ENCODE measurements at places on chromosomes 12 and 14. TPM values are rescaled to one million over a fixed set of nuclear protein-coding genes. Genes with fewer than 3 reads are reported as not detected.

DNA sequence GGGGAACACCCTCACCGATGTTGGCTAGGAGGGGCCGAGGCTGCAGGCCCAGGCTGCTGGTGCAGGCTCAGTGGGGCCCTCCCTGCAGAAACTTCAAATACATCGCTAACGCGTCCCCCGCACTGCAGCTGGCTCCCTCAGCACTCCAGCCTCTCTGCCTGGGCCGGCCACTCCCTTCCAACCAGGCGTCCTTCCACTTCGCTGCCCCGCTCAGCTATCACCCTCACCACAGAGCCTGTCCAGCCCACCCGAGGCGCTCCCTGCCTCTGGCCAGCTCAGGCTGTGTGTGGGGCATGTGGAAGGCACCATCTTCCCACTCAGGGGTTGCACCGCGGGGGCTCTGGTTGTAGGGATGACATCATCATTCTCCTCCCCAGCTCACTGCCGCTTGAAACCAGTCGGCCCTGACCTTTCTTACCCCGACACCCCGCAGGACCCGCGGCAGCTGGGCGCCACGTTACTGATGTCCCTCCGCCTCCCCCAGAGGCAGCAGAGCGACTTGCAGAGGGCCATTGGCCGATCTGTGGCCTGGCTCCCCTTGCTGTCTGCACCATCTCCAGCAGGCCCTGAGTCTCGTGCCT, 199.9 kb upstream of the RTL1 start:
- DNase-seq: peak; percentile 6

The CEP170B gene
- total RNA-seq: 19.4 TPM

The TTC9 gene
- total RNA-seq: under 0.01 TPM

GRCh38 chr12:106246891-106247673, 738 bp downstream of the CKAP4 start:
- DNase-seq: peak; percentile 78

GRCh38 chr12:30953951-30954751, 27.6 kb downstream of the TSPAN11 start:
- no peak for DNase-seq

The C12orf75 gene
- 302 TPM for total RNA-seq

The ESPL1 gene
- total RNA-seq: 4.8 TPM

DNA sequence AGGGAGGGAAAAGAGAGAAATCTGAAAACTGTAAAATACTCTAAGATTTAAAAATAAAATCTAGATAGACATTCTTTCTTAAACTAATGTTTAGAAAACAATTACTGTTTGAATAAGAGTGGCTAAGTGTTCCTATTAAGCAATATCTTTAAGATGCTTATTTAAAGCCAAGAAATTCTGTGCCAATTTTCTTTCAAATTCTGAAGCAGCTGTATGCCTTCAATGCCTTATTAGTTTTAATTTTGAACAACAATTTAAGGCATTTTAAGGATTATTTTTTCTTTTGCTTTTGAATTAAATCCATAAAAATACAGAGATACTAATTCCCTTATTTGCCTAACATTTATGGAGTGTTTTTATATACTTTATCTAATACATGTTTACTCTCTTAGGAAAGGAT, 50.3 kb upstream of the KITLG start:
- no peak for DNase-seq

GRCh38 chr12:6700646-6701051, at the start of gene PIANP:
TSS of gene PIANP (minus strand) at chr12:6700815. CDS start at chr12:6698061, 2,754 bp downstream.
- DNase-seq: peak; percentile 20

GRCh38 chr12:53700567-53700966, 24.7 kb upstream of the ATP5MC2 start:
- no peak for DNase-seq

DNA sequence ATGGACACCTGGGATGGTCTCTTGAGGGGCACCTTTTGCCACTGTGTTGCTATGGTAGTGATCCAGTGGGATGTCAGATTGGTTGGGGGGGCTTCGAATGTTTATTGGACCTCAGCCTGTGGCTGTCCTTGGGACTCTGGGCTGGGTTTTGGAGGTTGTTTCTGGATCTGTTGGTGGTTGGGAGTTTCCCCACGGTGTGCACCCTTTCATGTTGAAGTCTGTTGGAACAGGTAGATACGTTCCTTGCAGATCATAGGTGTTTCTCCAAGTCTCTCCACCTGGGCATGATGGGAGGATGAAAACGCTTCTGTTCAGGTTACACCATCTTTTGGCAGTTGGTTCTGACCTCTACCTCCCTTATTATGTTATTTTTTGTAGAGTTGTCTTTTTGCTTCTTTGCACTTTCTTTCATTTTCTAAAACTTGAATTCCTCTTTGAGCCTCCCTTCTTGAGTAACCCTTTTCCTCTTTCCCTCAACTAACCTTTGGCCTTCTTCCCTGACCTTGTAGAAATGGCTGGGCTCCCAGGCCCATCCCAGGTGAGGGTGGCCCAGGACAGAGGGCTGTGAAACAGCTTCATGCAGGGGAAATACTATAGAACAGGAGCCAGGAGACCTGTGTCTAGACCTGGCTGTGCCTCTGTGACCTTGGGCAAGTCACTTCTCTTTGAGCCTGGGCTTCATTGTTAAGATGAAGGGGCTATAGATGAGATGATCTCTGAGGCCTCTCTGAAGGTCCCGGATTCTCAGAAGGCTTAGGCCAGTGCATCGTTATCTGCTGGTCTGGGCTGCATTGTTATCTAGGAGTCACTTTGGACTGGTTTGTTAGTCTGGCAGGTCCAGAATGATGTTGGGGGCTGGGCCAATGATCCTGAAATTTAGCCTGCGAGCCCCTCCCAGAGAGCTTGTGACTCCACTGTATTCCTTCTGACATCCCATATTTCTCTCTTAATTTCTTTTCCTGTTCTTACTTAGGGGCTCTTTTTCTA, 2.0 kb downstream of the ATN1 start:
- no peak for DNase-seq

The ST8SIA1 gene
- total RNA-seq: 1.3 TPM

GRCh38 chr14:80239631-80240030, 28.3 kb upstream of the DIO2 start:
- DNase-seq: no peak

GRCh38 chr12:99573980-99574379, 73.6 kb upstream of the GARIN6 start:
- DNase-seq: no peak

DNA sequence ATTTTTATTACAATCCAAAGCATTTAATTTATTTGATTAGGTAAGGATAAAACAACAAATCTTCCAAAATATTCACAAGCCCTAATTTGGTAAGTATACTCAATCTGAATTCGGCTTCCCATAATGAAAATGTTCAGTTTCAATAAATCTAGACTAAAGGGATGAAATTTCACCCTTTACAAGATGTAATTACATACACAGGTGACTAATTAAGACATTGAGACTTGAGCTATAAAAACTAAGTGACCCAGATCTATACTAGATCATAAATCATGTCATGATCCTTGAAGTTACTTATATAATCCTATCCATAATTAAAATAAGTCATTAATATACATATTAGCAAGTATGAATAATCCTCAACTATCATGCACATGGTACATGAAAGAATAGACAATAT, 36.6 kb downstream of the LRP6 start:
- DNase-seq: no peak

DNA sequence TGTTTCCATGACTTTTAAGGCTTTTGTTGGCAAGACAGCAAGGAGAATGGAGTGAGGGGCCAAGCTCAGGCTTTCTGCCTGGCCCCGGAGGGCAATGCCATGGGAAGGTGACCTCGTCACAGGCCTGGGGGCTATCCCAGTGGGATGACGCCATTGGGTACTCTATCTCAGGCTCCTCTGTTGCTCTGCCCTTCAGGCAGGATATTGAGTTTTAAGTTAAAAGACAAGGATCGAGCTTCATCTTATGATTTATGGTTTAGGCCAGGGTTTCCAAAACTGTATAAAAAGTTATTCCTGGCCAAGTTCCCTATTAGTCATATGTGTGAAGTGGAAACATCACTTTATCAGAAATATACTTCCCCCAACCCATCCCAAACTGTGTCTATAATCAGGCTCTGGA, 127.7 kb downstream of the ZFP36L1 start:
- peak; percentile 65 for DNase-seq

DNA sequence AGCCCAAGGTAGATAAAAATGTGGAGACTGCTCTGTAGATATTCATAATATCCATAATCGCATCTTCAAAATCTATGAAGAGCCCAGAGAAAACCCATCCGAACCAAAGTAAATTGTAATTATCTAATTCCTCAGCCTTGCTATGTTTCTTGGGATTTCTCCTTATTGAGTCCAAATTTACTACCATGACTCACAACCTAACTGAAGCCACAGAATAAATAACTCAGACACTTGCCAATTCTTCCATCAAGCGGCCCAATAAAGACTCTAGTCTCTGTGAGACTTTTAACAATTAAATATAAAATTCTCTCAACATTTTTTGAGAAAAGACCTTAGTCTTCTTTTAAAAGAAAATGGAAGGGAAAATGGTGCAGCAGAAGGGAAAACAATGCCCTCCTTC, 409.8 kb downstream of the DAD1 start:
- no peak for DNase-seq

DNA sequence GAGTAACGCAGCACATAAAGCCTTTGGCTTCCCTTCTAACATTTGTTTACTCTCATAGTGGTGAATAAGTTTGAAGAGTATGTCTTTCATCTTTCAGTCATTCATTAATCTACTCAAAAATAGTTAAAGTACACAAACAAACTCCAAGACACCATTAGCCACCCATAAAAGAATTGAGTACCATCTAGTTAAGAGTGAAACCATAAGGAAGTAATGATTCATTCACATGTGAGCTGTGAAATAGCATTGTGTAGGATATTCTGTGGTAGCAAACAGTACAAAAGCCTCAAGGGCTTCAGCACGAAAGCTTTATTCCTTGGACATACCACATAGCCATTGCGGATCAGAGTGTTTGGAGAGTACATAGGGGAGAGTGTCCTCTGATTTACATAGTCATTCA, 13.9 kb downstream of the SYT1 start:
- DNase-seq: no peak

- DNase-seq: peak; percentile 2
Observed at GRCh38 chr12:126182619-126183236, 1117.5 kb downstream of the AACS start.

The PLCZ1 gene
- not detected for total RNA-seq

The NELL2 gene
- total RNA-seq: not detected

DNA sequence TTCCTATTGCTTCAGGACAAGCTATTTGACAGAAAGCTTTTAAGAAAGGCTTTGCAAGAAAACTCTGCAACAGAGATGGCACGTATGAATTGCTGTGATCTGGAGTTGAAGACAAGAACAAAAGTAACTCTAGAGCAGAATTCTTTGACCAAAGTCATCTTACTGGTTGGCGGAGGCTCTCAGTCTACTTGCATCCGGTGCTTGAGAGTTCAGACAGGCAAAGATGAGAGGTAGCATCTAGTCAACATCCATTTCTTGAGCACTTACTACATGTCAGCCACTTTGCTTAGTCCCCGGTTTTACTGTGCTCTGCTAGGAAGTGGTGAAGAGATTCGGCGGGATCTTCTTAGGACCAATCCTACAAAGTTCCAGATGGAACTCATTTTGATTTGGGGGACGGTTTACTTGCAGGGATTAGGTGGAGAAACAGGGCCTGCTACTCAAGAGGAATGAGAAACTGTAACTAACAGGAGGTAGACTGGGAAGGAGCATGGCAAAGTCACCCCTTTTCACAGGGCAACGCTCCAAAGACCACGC, 404 bp upstream of the CCDC91 start:
- no peak for DNase-seq

DNA sequence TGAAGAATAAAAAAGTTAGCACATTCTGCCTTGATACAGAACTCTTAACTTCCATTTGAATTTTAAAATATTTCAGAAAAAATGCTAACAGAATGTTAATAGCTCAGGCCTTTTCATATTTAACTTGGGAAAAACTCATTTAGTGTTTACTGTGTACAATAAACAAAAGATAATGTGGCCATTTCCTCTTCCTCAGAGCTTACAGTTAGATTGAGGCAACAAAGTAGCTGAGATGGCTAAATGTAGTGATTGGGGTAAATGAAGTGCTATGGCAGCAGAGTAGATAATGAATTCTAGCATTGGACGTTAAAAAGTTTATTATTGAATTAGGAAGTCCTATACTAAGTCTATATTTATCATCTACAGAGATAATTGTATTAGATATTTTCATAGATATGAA, 12.7 kb downstream of the CPSF2 start:
- DNase-seq: no peak

- DNase-seq: no peak
Observed at GRCh38 chr12:1845886-1846285, 25.5 kb downstream of the LRTM2 start.

The SLC25A21 gene
- 0.97 TPM for total RNA-seq

- DNase-seq: peak; percentile 10
Observed at GRCh38 chr14:23399591-23399990, 8.5 kb downstream of the MYH6 start.

The ASCL1 gene
- total RNA-seq: not detected

DNA sequence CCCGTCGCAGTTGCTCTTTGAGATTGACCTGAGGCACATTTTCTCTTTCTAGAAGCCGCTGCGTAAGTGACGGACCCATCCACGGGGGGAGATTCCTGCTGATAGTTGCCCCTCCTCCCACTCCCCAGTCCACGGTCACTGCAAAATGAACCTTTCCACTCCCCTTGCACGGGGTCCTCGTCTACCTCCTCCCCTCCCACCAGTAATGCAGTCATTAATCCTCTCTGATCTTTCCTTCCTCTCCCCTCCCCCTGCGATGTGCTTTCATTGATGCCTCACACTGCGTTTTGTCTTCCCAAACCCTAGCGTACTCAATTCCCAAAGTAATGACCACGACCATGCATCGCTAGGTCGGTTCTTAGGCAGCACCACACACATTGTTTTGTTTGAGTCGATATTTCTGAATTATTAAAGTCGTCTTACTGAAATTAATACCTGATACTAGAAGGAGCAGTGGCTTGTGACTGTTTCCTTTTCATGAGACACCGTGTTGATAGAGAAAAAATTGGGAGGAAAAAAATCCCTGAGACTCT, 857 bp downstream of the ETNK1 start:
- peak; percentile 48 for DNase-seq

The CALCOCO1 gene
- 78.2 TPM for total RNA-seq

- DNase-seq: peak; percentile 87
Observed at GRCh38 chr12:78034025-78034424, 203.3 kb downstream of the NAV3 start.

The MLH3 gene
- 21.6 TPM for total RNA-seq

GRCh38 chr14:77508249-77508648, 9.6 kb upstream of the ISM2 start:
- peak; percentile 76 for DNase-seq

- DNase-seq: peak; percentile 4
Observed at GRCh38 chr12:118237908-118238307, 102.0 kb downstream of the PEBP1 start.

GRCh38 chr12:23458640-23459039, 490.8 kb downstream of the SOX5 start:
- DNase-seq: no peak

GRCh38 chr12:6369916-6370575, 5.3 kb downstream of the SCNN1A start:
- DNase-seq: peak; percentile 53

GRCh38 chr14:55731881-55732498, 152.0 kb downstream of the KTN1 start:
- peak; percentile 37 for DNase-seq

The FAM90A1 gene
- not detected for total RNA-seq

- peak; percentile 83 for DNase-seq
Observed at GRCh38 chr12:99911081-99911480, 73.7 kb downstream of the ANKS1B start.

The EML5 gene
- total RNA-seq: 0.86 TPM

- DNase-seq: no peak
Observed at GRCh38 chr12:65434737-65435136, 156.3 kb downstream of the MSRB3 start.

The POTEM gene
- total RNA-seq: not detected
